ENCODE measurements at places on chromosomes 16 and 17.
A peak's percentile ranks its signal among the peaks of the same experiment; 100 is the strongest.

DNA sequence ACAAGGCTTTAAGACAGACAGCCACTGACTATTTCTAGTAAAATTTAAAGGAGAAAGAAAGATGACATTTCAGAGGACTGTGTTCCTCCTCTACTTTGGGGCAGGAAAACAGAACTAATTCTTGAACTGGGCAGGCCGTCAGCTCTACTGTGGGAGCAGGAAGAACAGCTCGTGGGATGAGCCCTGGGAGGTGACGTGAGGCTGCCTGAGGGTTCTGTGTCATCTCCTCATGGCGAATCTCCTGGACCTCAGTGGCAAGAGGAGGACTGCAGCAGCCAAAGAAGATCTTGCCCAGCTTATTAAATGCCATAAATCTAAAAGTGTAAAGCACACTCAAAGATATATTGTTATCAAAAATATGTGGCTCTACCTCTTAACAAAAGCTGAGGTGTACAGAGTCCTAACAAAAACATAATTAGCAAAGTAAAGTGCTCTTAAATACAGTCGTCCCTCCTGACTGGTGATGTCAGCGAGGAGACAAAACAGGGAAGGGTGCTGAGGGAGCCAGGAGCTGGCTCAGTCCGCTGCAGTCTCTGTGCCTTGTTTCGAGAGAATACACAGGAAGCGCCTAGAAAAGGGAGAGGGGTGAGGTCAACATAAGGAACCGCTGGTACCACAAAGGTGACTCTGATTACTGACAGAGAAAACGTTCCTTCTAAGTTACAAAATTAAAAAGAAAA is 58.0 kb downstream of the CREBBP start:
- DNase-seq = peak; percentile 31

DNA sequence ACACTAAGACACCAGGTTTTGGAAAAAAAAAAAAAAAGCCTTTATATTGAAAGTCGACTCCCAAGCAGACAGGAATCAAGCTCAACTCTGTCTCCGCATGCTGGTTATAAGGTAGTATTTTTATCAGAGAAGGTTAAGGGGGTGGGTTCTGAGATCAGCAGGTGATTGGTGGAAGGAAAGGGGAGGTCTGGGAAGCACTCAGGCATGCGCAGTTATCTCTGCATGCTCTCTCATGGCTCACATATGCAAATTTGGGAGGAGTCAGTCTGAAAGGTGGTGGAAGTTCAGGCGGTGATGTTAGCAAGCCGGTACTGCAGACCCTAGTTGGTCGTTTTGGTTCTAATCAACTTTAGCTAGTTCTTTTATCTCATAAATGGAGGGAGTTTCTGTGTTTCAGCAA is 357.6 kb upstream of the C16orf82 start:
- no peak for DNase-seq

DNA sequence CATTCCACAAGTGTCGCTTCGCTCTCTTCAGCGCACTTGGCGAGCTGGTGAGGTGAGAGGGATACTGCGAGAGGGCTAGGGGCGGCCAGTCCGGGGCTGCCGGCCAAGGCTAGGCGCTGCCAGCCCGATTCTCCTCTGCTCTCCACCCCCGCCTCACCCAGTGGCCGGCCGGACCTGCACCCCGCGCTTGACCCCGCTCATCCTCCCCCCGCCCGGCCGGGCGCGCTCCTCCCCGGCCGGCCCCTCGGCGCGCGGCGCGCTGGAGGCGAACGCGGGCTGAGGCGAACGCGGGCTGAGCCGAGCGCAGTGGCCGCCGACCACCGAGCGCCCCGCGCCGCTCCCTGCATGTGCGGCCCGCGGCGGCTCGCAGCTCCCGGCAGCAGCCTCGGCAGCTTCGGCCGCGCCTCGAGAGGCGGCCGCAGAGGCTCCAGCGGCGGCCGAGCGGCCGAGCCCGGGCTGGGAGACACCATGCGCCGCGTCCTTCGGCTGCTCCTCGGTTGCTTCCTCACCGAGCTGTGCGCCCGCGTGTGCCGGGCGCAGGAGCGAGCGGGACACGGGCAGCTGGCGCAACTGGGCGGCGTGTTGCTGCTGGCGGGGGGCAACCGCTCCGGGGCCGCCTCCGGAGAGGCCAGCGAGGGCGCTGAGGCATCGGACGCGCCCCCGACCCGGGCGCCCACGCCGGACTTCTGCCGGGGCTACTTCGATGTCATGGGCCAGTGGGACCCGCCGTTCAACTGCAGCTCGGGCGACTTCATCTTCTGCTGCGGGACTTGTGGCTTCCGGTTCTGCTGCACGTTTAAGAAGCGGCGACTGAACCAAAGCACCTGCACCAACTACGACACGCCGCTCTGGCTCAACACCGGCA is at the start of gene SHISA9:
Gene SHISA9 (plus strand): TSS at position 2 of the 865 bp plus-strand sequence.
- DNase-seq = no peak

DNA sequence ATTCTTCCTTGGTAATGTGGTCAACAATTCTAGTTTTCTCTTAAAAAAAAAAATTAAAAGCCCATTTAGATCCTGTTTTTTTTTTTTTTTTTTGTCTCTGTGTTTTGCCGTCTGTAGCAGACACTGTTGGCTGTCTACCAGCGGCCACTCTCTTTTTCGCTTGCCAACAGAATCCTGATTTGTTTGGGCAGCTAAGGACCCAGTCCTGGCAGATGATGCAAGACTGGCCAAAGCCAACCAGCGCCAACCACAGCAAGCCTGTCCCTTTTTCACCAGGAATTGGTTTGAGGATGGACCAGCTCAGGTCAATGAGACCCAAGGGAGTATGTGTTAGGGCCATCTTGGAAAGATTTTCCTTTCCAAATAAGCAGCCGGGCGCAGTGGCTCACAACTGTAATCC is 28.2 kb downstream of the ST3GAL2 start:
- DNase-seq = no peak

DNA sequence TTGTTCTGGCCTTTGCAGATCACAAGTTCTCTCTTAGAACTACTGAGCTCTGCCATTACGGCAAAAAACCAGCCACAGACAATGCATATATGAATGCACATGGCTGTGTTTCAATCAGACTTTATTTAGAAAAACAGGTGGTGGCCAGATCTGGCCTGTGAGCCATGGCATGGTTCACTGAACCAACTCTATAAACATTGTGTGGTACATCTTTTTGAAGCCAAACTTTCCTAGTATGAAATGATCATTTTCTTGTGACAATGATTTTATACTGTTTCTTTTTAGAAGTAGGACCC is 65.9 kb upstream of the AMZ2 start:
- DNase-seq = no peak

GRCh38 chr17:59827721-59828477 is 64.8 kb downstream of the TUBD1 start:
- DNase-seq = no peak

DNA sequence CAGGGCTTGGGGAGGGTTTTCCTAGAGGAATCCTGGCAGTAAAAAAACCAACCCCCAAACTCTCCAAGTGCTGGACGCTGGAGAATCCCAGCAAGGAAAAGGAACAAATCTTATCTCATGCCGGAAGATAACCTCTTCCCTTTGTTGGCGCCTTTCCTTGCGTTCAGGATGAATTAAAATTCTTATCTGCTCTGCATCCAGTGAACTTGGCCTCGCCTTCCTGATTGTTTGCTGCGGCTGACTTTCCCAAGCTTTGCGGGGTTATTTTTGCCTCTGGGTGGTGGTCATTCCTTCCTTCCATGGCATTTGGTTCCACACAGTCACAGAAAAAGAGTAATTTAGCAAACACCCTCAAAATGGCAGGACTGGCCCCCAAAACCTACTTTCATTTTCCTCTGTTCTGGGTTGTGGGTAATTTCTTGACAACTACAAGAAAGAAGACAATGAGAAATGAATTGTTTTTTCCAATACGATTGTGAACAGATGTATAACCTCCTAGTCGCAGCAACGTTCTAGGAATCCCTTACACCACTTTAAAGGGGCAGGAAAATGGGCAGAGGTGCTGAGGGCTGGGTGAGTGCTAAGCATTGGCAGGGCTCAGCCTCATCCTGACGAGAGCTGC is 77.8 kb downstream of the MRC2 start:
- DNase-seq = no peak

DNA sequence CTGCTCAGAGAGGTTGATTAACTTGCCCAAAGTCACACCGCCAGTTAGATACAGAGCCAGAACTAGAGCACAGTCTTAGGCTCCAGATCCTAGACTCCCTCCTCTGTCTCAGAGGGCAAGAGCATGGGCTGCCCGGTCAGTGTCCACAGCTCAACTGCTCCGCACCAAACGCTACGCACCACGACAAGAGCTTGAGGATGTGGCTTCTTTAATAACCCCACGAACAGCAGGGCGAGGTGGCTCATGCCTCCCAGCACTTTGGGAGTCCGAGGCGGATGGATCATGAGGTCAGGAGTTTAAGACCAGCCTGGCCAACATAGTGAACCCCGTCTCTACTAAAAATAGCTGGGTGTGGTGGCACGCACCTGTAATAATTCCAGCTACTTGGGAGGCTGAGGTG is 21.4 kb downstream of the FA2H start:
- DNase-seq = no peak

- DNase-seq = no peak
Observed at GRCh38 chr17:14760719-14761411, 460.0 kb downstream of the HS3ST3B1 start.

GRCh38 chr17:21537302-21537701 is 155.0 kb upstream of the KCNJ18 start:
- no peak for DNase-seq

DNA sequence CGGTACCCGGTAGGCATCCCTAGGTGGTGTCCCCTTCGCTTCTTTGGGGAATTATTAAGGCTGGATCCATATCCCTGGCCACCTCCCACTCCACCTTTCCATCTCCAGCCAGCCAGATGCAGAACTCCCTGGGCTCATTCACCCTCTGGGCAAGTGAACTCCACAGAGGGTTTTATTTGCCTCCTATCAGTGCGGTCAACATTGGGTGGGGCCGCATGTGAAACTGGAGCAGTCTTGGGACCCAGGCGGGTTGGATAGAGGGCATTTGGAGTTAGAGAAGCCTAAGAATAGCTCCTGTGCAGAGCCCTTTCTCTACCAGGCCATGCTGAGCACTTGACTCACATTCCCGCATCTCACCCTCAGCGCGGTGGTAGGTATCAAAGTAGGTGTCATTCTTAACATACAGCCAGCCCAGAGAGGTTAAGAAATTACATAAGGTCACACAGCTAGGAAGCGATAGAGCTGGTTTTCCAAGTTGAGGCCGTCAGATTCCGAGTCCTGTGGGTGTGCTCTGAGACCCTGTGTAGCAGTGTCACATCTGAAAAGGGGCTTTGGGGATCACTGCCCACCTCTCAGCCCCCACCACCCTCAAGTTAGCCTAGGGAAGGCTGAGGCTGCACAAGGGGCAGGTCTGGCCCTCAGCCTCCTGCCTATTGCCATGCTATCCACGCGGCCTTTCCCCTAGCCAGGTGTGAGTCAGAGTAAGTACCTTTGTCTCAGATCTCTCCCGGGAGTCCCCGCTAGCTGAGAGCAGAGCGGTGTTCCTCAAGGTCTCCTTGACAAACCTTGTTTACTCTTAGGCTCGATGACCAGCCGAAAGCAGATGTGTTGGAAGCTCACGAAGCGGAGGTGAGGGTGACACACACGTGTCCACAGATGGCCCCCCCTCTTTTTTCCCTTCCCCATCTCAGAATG is 26.9 kb upstream of the LGALS9 start:
- no peak for DNase-seq

DNA sequence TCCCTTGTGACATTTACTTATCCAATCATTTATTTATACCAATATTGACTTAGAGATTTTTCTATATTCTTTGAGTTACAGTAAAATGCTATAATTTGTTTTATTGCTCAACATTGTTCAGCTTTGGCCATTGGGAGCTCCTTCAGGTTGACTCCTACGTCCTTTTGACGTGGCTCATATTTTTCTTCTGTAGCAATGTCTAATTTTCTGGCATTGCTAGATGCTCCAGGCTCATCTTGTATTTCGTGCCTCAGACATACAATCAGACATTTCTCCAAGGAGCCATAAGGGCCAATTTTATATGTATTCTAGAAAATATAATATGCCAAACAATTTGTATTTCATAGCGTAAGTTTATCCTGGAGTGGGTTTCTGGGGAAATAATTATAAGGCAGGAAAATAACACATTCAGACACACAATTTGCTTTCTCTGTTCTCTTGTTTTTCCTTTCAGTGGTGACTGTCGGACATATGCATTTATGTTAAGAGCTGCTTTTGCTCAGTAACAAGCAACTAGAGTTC is 355.1 kb upstream of the MON1B start:
- DNase-seq = no peak

DNA sequence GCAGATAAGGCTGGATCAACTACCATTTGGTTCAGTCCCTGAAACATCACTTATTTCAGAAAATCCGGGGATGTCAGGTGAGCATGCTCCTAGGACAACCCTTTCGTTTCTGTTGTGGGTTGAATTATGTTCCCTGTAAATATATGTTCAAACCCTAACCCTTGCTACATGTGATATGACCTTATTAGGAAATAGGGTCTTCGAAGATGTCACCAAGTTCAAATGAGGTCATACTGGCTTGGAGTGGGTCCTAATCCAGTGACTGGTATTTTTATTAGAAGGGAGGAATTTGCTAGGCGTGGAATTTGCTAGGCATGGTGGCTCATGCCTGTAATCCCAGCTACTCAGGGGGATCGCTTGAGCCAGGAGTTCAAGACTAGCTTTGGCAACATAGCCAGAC is 21.3 kb downstream of the SNX20 start:
- DNase-seq = no peak

GRCh38 chr17:31527606-31528005 is 136.1 kb downstream of the RAB11FIP4 start:
- DNase-seq = no peak
